C1 segment of cervical spinal cord (tissue), 14 donors: ENCODE measurements at places on chromosomes 16 and 17.

GRCh38 chr17:73155410-73156165 is 9.2 kb upstream of the SSTR2 start:
- no peak for DNase-seq

DNA sequence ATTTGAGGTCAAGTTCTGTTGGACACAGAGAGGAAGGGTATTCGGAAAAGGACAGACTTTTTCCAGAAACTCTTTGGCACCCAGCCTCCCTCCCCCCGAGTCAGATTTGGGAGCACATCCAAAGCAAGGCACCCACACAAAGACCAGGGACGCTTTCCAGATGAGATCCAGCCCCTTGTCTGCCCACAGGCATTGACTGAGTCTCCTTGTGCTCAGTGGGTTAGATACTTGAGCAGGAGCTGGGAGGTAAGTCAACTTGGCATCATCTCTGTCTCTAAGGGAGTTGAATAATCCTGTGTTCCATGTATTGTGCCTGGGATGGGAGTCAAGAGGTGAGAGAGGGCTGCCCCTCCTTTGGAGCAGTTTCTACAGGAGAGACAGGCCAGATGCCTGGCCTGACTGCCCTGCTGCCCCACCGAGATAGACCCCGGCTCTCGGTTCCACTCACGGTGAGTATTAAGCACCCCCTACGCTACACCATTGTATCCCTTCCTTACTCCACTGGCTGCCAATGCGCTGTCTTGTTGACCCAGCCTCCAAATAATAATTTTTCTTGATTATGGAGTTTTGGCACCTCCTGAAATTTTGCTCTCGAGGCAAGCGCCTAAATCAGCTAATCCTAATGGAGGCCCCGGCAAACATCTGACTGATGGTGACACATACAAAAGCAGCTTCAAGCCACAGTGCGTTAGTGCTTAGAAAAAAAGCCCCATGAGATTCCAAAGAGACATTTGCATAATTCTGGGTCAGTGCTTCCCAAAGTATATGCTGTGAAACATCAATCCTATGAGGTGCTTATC is 29.6 kb upstream of the MAP3K14 start:
- no peak for DNase-seq

GRCh38 chr17:44044071-44044470 is 22.4 kb downstream of the LSM12 start:
- DNase-seq = no peak

- no peak for DNase-seq
Measured at GRCh38 chr17:64547319-64547718, 40.5 kb downstream of the CEP95 start.

GRCh38 chr17:37039269-37039668 is 90.5 kb downstream of the AATF start:
- DNase-seq = no peak

- no peak for DNase-seq
Measured at GRCh38 chr16:61165797-61166196, 870.4 kb downstream of the CDH8 start.

GRCh38 chr16:4401094-4401501 is 15.3 kb downstream of the CORO7 start:
- DNase-seq = no peak

DNA sequence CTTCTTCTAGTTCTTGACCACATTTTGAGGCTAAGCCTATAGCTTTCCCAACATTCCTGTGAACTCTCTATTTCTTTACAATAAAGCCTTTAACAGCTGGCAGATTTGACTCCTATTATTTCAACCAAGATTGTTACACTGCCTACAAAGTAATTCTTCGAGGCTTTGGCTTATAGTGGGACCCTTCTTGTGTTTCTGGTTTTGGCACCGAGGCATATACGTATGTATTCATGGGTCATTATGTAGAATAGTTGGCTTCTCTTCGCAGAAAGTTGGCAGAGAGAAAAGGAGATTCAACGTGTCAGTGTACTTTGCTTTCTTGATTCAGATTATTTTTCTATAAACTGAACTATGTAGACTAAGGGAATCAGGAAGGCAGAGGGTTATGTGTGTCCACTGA is 102.2 kb downstream of the ABCA8 start:
- DNase-seq = no peak

DNA sequence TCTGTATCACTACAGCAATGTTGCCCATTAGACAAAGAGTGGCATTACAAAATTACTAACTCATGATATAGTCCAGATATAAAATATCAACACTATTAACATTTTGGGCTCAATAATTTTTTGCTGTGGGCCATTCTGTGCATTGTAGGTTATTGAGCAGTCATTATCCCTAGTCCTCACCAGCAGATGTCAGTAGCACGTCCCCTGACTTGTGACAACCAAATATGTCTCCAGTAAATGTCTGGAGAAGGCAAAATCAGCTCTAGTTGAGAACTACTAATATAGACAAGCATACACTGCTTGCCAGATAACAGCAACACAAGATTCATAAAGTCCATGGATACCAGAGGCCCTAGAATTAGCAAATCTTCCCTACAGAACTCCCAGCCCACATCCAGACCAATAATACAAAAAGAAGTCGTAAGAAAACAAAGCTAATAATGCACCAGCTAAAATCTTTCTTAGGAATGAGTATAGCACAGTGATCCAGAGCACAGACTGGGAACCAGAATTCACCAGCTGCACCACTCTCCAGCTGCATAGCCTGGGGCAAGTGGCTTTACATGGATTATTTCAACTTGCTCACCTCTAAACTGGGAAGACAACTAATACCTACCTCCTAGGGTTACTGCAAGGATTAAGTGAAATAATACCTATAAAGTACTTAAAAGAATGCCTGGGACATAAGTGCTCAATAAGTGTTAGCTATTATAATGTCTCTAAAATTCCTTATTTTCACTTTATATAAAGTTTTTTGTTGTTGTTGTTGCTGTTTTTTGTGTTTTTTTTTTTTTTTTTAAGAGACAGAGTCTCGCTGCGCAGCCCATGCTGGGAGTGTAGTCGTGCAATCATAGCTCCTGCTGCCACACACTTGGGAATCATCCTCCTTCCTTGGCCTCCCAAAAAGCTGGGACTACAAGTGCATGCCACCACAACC is 23.7 kb downstream of the HELZ start:
- no peak for DNase-seq

- no peak for DNase-seq
Measured at GRCh38 chr17:20046629-20047028, 37.5 kb downstream of the SPECC1 start.

DNA sequence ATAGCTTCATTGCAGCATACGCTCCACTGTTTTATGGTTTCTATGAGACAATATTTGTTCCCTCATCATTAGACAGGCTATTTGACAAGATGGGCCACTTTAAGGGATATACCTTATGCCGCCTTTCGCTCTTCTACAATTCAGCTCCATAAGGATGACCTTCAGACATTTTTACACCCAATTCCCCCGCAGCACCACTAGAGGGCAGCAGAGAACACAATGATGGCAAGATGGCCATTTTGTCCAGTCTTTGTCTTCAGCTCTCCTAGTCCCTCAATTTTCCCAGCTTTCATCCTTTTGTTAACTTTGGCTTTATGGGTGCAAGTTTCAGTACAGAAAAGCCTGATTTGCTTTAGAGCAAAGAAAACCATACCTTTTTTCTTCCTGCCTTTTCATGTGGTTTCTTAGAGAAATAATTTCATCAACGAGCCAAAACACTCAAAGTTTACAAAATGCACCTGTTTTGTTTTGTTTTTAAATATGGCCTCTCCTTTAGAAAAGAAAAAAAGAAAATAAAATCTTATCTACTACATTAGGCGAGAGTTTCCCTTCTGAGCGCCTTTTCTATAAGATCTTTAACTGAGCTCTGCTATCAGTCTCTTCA is 355.3 kb downstream of the TOX3 start:
- DNase-seq = no peak

- no peak for DNase-seq
Measured at GRCh38 chr16:66705790-66706505, 9.4 kb upstream of the CMTM4 start.

DNA sequence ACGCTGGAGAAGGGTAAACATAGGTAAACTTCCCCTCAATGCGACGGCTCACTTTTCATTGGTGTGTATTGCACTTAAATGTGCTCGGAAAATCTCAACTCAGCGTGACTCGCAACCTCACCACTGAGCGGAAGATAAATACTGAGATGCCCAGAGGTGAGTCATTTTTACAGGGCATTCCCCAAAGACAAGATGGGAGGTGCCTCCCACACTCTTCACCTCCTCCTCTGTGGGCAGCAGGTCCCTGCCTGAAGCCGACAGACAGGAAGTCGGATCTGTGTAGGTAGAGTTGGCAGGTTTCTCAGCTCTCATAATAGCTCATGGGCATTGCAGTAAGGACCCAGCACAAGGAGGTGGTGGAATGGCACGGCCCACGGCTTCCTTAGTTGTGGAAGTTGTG is 274.6 kb upstream of the HSBP1 start:
- DNase-seq = no peak

GRCh38 chr16:25092441-25092840 is 19.1 kb upstream of the LCMT1 start:
- DNase-seq = no peak

DNA sequence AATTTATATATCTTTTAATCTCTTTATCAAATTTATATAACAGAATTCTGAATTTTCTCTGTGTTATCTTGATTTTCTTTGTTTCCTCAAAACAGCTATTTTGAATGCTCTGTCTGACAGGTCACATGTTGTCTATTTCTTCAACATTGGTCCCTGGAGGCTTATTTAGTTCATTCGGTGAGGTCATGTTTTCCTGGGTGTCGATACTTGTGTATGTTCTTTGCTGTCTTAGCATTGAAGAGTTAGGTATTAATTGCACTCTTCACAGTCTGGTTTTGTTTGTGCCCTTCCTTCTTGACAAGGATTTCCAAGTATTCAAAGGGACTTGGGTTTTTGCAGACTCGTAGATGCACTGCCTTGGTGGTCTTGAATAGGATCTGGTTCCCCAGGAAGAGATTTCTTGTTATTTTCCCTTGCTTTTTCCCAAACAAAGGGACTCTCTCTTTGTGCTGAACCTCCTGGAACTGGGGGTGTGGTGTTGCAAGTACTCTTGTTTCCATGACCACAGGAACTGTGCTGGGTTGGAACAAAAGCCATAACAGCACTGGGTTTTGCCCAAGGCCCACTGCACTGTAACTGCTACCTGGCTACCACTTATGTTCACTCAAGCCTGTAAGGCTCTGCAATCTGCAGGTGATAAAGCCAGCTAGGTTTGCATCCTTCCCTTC is 1483.0 kb downstream of the CDH8 start:
- DNase-seq = no peak
